Mucosa of gallbladder (tissue), 1 donor: ENCODE measurements at places on chromosomes 4 and X. TPM values are rescaled to one million over a fixed set of nuclear protein-coding genes. Genes with fewer than 3 reads are reported as not detected.
A peak's percentile ranks its signal among the peaks of the same experiment; 100 is the strongest.

The CFAP99 gene
- total RNA-seq, result 1.3 TPM

- DNase-seq, result no peak
Measured at GRCh38 chrX:70253377-70254062, 6.5 kb downstream of the P2RY4 start.

The SULT1B1 gene
- total RNA-seq, result 0.75 TPM

DNA sequence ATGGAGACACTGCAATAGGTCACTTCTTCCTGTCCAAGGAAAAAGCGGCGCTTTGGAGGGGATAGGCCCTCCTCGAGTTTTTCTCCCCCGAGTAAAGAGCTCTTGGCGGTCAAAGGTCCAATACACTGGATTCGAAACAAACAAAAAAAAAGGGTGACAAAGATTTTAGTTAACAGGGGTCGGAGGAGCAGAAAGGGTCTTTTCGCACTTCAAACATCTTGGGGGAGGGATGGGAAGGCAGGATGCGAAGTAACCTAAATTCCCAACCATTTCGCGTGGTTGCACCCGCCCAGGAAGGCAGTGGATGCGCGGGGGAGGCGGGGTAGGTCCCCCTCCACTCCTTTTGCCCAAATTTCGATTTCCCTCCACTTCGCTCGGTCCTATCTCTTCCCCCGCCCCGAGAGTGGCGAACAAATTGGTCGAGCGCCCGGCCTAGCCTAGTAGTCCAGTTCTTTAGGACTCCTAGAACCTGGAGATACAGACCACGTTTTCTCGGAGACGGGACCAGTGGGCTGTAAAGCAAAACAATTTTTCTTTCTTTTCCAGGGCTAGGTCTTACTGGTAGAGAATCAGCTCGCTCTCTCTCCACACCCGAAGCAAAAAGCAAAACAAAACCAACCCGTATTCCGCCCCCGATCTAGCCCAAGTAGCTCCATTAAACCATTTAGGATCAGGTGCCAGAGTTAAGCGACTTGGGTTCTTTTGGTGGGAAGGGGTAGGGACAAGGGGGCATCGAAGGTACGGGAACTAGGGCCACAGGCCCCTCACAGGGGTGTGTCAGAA is 2.0 kb upstream of the STAG2 start:
- DNase-seq, result peak; percentile 27

- DNase-seq, result no peak
Measured at GRCh38 chrX:39258331-39258730, 457.1 kb downstream of the MID1IP1 start.

DNA sequence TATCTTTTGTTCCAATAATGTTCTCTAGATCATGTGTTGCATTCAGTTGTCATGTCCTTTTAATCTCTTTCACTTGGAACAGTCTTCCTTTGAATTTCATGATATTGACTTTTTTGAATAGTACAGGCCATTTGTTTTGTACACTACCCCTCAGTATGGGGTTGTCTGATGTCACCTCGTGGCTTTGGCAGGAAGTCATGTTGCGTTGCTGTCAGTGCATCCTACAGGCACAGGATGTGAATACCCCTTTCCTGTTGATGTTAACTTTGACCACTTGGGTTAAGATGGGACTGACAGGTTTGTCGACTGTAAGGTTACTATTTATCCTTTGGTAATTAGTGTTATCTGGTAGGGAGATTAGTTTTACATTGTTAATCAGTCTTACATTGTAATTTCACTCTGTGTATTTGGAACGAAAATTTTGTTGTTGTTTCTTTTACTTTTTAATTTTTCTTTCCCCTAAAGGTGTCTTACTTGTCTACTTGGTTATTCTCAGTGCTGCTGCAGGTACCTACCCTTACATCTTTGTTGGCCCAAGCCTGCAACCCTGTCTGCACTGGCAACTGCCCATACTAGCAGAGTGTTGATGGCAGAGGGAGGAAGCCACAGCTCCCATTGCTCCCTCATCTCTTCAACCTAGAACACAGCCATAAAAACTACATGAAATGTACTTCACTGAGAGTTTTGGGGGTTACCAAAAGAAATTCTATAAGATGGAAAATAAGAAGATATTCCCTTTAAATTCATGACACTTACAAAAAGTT is 14.7 kb upstream of the ATP8A1 start:
- DNase-seq, result no peak

- no peak for DNase-seq
Measured at GRCh38 chr4:111399623-111400022, 745.6 kb upstream of the FAM241A start.

DNA sequence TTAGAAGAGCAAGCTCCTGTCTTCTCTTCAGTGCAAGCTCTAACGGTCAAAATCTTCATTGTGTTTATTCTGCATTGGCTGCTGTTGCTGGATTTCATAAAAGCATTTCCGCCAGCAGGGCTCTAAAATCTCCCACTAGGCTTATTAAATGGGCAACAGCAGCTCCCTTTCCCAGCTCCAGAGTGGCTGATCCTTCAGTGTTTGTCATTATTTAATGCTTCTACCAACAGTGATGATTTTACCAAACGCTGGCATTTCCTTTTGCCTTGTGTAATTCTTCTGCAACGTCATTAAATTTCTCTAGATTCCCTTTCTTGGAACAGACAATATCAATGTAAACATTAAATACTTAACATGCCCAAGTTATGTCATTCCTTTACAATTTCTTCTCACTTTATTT is 20.1 kb downstream of the SLC7A11 start:
- DNase-seq, result no peak

The SPRY1 gene
- total RNA-seq, result 93.2 TPM
